ENCODE measurements at places on chromosomes 12 and 14. TPM values are rescaled to one million over a fixed set of nuclear protein-coding genes. Genes with fewer than 3 reads are reported as not detected.

DNA sequence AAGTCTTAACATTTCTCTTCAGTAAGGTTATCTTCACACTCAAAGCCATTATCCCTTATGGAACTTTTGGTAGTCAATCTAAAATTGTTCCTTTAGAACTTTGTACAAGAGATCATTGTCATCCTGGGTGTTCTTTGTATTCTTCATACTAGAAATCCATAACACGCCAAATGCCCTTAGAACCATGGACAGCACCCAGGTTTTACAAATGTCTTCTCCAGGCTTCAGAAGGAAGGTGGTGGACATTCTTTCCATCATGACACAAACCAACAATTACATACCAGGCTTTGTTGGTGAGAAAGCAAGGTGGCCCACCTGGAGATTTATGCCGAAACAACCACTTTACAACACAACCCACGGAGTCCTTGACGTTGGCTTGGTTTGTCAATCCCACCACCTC, 365.6 kb upstream of the TBX3 start:
- DNase-seq = no peak

DNA sequence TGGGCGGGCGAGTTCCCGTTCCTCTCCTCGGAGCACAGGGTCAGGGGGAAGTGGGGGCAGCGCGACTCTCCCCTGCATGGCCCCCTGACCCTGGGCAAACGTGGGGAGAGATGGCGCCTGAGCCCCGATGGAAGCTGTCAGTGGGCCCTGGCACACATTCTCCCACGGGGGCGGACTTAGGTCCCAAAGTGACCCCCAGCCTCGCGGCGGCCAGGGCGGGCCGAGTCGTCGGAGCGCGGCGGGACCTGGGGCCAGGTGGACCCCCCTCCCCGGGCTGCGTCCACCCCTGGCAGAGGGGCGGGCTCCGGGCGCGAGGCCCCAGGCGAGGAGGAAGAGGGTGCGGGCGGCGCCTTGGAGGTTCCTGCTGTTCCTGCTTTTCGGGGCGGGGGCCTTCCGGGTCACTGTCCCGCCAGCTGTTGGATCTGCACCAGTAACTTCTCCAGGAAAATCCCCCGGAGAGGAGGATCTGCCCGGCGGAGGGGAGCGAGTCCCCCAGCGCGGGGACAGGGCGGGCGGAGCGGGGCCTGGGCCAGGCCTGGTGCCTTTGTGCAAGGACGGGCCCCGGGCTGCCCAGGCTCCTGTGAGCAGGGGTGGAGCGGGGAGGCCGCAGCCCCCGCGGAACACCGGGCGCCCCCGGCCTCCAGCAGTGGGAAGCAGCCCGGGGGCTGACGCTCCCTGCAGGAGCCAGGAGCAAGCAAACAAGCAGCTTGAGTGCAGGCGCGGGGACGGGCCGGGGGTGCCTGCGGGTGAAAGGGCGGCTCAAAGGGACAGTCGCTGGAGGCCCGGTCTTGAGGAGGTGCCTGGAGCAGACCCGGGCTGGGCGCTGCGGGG, 15.3 kb downstream of the TNFAIP2 start:
- no peak for DNase-seq

- DNase-seq = no peak
These were observed 1.4 kb downstream of the BICDL1 start for GRCh38 chr12:119990382-119990874.

DNA sequence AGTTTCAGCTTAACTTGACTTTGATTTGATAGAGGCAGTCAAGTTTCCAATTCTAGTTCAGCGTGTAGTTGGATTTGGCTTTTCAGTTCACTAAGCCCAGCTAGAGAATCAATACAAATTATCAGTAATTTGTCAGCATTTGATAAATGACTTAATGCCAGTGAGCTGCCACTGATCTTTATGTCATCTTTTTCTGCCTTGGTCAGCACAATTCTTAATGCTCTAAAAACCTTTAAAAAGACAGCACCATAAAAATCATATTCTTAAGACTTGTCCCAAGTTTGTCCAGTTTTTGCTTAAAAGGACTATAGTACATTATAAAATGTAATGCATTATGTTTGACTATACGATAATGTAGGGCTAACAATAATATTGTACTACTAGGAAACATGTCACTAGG, 920.5 kb downstream of the LRFN5 start:
- no peak for DNase-seq

DNA sequence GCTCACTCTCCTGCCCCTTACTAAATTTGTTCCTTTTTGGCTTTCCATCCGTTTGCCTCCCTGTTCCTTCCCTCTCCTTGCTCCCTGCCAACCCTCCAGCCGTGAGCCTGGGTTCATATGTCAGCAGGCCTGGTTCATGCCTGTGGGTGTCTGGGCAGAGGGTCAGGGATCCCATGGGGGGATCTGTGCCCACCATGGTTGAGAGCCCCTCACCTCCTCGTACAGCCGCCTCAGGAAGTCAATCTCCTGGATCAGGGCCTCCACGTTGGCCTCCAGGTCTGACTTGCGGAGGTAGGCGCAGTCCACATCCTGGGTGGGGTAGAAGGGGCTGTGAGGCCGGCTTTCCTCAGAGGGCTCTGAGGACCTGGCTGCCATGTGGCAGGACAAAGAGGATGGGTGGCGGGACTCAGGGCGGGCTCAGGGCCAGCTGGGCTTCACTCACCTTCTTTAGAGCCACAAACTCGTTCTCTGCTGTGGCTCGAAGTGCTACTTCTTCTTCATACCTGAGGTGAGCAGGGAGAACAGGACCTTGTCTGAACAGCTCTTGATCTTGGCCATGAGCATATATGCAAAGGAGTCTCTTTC, 3.6 kb downstream of the KRT83 start:
- no peak for DNase-seq

MDGA2 gene
- total RNA-seq = not detected

Data from right atrium auricular region (tissue), 2 donors.